ENCODE measurements at places on chromosomes 7 and 10.

DNA sequence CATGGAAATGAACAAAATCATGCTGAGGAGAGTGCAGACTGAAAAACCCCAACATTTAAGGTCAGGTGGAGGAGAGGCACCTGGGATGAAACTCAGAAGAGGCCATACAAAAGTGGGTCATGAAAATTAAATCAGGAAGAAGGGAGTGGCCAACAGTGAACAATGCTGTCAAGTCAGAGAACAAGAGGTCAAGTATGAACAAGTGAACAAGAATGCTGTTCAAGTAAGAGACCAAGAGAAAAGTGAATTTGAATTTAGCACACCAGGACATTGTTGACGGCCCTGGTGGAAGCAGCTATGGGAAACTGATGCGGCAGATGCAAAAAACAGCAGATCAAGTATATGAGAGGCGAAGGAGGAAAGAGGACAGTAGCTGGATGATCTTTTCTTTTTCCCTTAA is 7.9 kb downstream of the CEP41 start:
- no peak for DNase-seq

- DNase-seq, result no peak
Measured at GRCh38 chr10:28858646-28859045, 181.3 kb downstream of the BAMBI start.

GRCh38 chr7:71009636-71010035 is 122.3 kb upstream of the GALNT17 start:
- no peak for DNase-seq

DNA sequence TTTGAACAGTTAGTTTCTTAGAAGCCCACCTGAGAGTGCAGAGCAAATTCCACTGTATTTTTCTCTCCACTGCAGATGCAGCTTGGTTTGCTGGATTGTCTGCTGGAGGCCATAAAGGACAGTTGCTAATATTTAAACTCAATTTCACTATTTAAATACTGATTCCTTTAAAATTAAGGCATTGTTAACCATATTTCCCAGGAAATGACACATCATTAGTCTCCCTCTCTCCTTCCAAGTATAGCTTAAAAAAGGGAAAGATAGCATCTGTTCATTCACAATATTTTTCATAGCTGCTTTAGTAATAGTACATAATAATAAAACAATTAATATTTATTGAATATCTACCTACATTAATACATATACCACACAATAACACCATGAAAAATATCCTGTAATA is 252.9 kb downstream of the HGF start:
- DNase-seq, result no peak

GRCh38 chr10:45471059-45471458 is 97.0 kb downstream of the ALOX5 start:
- no peak for DNase-seq

DNA sequence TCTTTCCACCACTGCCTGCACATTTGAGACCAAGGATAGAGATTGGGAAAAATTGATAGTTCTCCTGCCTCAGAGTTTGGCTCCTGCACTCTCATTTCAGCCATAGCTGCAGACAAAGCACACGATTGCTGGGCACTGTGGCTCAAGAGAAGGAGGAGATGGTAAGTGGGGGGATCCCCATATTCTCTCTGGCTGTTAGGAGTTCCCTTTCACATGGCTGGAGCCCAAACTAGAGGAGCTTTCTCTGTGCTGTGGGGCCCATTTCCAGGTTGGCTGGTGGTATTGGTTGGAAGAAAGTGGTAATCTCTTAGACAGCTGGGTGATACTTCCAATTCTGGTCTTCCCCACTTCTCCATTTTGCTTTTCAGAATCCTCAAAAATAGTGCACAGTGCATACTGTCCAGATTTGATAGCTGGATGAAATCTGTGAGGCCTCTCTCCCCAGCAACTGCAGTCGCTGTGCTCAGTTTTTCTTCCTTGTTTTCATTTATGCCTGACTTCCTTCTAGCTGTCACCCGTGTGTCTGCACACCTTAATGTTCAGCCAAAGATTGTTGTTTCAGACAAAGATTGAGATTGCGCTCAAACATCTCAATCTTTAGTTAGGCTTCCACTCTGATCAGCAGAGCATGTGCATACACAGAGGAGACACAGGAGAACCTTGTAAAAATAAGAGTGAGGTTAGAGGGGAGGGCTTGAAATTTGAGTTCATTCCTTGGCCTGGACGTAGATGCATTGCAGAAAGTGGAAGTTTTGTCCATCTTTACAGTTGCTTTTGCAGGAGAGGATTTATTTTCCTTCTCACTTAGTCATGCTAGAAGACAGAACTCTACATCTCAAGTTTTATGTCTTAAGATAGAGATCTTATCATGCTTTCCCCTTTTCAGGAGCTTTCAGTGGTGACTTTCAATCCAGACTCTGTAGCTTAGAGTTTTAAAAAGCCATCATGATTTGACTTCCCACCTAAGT is 28.6 kb downstream of the RABGEF1 start:
- DNase-seq, result no peak

DNA sequence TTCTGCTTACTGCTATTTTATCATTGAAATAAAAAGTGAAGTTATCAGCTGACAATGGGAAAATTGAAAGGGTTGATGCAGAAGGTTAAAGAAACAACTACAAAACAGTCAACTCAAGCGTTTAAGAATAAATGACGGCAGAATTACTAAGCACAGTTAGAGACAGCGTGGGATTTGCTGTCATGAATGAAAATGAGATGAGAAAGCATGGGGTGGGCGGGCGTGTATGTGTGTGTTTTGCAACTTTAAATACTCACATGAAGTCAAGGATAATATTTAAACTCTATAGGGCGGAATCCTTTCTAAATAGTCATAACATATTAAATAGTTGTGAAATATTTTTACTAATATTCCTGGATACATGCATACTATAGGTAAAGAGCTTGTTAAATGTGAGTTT is 450.8 kb downstream of the ETV1 start:
- DNase-seq, result no peak

GRCh38 chr7:49261928-49262327 is 337.6 kb downstream of the CDC14C start:
- DNase-seq, result no peak

- DNase-seq, result no peak
Measured at GRCh38 chr7:70616211-70616610, 515.7 kb upstream of the GALNT17 start.

DNA sequence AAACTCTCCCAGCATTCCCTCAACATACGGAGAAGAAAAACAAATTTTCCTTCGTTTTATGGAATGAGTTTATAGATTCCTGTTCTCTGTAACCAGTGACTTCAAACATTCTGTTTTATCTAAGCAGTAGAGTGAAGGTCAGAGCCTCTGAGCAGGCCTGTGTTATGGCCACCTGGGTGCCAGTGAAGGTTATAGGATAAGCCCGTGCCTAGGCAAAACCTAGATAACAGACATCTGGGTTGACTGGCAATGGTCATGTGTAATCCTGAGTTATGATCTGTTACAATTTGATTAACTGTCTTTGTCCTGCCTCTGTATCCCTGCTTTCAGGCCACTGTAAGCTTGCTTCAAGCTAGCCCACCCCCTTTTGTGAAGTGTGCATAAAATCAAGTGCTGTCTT is 8.3 kb downstream of the LSM5 start:
- DNase-seq, result no peak

DNA sequence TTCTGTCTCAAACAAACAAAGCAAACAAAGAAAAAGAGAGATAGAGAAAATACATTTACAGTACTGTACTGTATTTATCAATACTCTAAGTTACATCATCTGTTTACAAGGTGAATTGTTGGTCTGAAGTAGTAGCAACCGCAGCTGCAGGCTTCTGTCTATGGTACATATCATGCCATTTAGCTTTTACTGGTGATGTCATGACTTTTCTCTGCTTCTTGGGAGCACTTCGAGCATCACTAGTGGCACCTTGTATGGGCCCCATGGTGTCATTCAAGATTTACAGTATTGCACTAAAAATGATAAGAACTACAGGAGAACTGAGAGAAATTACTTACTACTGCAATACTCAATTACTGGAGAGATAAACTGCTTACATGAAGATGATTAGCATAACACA is 826.9 kb downstream of the CNTNAP2 start:
- DNase-seq, result no peak

DNA sequence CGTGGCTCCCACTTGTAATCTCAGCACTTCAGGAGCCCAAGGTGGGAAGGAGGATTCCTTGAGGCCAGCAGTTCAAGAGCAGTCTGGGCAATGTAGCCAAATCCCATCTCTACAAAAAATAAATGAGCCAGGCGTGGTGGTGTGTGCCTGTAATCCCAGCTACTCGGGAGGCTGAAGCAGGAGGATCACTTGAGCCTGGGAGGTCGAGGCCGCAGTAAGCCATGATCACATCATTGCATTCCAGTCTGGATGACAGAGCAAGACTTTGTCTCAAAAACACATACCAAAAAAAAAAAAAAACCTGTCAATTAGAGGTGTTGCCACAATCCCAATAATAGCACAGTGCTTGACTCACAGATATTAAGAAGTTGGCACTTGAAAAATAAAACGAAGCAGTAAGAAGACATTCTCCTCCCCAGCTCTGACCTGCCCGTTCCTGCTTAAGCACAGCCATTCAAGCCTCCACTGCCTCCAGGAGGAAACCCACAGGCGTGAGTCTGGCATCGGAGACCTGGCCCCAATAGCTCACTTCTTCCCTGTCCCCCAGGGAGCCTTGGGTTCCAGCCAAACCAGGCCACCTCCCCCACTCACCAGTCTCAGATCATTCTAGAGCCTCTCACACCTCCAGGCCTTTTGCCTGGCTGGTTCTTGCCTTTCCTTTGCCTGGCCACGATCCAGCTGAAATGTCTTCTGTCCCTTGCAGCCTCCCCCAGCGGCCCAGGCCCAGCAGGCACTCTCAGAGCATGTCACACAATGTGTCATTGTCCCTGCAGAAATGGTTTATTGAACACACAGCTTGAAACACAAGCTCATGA is 45.3 kb upstream of the GTF2I start:
- DNase-seq, result no peak

GRCh38 chr10:51972733-51973346 is 273.4 kb upstream of the CSTF2T start:
- DNase-seq, result no peak

DNA sequence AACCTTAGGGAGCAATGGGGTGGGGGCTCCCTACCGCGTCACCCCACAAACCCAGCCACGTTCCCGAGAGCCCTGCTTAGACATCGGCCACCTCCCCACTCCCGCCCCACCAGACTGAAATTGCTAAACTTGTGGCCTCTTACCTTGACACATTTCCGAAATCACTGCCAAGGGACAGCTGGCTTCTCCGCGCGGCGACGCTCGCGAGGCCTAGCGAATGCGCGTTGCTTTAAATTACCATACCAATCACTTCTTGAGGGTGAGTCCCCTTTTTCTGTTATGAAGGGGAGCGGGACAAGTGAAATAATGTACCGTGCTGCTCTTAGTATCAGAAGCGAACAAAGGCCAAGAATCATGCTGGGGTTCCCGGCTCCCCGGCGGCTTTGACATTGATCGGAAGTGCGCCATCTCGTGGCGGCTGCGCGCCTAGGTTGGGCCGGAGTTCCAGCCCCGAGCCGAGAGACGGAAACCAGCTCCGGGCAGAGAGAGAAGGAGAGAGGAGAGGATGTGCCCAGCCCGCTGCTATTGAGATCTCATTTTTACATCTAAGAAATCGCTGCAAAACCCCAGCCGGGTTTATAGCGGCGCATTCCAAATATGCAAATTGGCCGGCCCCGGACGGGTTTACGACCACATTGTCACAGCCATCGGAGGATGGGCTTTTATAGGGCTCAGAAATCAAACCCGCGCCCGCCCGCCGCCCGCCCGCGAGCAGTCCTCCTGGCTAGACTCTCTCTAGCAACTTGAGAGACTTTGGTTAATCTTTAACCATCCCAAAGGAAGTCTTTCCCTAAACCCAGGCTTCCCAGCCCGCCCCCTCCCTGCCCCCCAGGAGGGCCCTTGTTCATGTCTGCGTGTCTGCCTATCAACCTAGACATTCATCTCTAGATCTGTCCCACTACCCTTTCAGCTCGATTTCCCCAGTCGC is 5.3 kb downstream of the HOXA11 start:
- peak; percentile 75 for DNase-seq

GRCh38 chr10:114396464-114396863 is 7.8 kb downstream of the AFAP1L2 start:
- DNase-seq, result no peak

- no peak for DNase-seq
Measured at GRCh38 chr10:31207636-31208035, 111.4 kb upstream of the ZEB1 start.

DNA sequence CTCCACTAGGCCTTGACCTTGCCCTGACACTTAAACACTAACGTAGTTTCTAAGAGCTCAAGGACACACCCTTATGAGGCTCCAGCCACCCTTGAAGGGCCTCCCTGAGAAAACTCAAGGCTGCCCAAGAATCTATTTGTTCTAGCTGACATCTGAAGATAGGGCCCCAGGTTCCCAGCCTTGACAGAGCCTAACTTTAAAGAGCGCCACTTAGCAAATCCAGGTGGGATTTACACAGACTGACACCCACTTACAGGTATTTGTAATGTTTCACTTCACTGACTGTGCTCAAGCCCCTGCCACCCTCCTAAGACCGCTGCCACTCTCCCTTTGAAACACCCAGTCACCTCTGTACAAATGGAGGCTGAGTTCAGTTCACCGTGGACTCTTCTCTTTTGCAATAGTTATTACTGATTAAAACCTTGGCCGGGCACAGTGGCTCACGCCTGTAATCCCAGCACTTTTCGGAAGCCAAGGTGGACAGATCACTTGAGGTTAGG is 90.4 kb downstream of the SVOPL start:
- no peak for DNase-seq

GRCh38 chr10:122168598-122169394 is 102.3 kb upstream of the BTBD16 start:
- no peak for DNase-seq
